ENCODE measurements at places on chromosomes 1 and 21.

GRCh38 chr1:242432491-242433095 lies 91.9 kb downstream of the PLD5 start:
- H3K27ac ChIP-seq, result no peak overlapping the region
- H3K4me1 ChIP-seq, result no peaks in the 10 kb centered on the region
- H3K36me3 ChIP-seq, result no peaks in the 10 kb centered on the region
- H3K27me3 ChIP-seq, result no peaks in the 10 kb centered on the region
- no peak for DNase-seq

- no peak overlapping the region for H3K27ac ChIP-seq
- H3K4me1 ChIP-seq, result peaks cover 50% of the 10 kb centered on the region
- peaks cover 3% of the 10 kb centered on the region for H3K27me3 ChIP-seq
Measured at GRCh38 chr1:221832617-221833016, 90.7 kb upstream of the DUSP10 start.

- no peak overlapping the region for H3K27ac ChIP-seq
- no peak for DNase-seq
- H3K4me3 ChIP-seq, result no peak overlapping the region
- no peaks in the 10 kb centered on the region for H3K4me1 ChIP-seq
- H3K36me3 ChIP-seq, result peaks cover 48% of the 10 kb centered on the region
- H3K27me3 ChIP-seq, result no peaks in the 10 kb centered on the region
Measured at GRCh38 chr1:9753121-9753531, 70.6 kb downstream of the CLSTN1 start.

GRCh38 chr1:74857676-74858075 lies 124.7 kb downstream of the TYW3 start:
- DNase-seq, result no peak
- H3K4me1 ChIP-seq, result no peaks in the 10 kb centered on the region
- H3K4me3 ChIP-seq, result no peak overlapping the region
- no peaks in the 10 kb centered on the region for H3K36me3 ChIP-seq
- H3K27me3 ChIP-seq, result no peaks in the 10 kb centered on the region
- H3K27ac ChIP-seq, result no peak overlapping the region

DNA sequence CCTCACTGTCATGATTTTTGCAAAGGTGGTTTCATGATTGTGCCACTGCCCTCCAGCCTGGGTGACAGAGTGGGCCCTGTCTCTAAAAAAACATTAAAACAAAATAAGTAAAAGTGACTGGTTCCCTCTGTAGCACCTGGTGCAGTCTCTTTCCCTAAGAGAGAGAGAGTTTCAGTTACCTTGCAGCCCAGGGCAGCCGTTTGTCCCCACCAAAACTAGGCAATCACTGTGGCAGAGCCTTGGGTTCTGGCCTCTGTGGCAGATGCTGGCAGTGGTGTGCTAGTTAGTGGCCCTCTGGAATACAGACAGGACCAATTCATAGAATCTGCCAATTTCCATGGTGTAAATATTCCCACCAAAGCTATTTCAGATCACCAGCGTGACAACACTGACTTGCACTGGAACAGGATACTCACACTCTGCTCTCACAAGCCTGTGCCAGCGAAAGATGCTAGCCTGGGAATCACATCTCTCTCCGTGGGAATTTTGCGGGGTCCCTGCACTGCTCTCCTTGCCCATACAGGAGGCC lies 108.7 kb downstream of the TLR5 start:
- H3K36me3 ChIP-seq, result no peaks in the 10 kb centered on the region
- H3K4me3 ChIP-seq, result no peak overlapping the region
- DNase-seq, result no peak
- no peak overlapping the region for H3K27ac ChIP-seq

DNA sequence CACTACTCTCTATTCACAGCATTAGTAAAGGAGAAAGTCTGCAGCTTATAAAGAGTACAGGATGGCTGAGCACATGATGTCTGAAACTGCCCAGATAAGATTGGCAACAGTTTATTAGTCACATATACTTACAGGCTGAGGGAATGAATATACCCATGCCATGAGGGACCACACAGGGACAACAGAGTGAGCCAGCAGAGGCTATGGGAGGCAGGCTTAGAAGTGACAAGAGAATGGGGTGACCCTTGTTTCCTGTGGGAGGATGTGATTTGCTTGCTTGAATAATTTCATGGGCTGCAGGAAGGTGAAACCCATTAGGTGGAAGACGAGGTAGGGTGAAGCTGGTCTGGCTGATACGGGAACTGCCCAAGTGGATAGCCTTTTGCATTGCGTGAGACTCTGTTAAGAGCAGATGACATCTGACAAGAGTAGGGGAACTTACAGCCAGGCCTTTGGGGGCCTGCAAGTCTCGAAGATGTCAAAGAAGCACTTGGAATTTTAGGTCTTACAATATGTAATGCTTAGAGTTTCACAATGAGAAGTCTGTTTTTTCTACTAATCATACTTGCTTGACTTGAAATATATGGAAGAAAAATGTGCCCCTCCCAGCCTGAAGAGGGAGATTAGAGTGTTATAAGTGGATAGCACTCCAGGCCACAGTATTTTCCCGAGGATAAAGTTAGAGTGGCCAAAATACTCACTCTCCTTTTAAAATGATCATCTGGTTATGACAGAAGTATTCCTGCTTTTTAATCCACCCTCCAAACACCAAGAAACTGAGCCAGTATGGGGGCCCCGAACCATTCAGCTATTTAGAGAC lies 34.6 kb upstream of the TNFSF4 start:
- no peak for DNase-seq
- no peaks in the 10 kb centered on the region for H3K27me3 ChIP-seq
- no peaks in the 10 kb centered on the region for H3K36me3 ChIP-seq
- no peaks in the 10 kb centered on the region for H3K4me1 ChIP-seq

DNA sequence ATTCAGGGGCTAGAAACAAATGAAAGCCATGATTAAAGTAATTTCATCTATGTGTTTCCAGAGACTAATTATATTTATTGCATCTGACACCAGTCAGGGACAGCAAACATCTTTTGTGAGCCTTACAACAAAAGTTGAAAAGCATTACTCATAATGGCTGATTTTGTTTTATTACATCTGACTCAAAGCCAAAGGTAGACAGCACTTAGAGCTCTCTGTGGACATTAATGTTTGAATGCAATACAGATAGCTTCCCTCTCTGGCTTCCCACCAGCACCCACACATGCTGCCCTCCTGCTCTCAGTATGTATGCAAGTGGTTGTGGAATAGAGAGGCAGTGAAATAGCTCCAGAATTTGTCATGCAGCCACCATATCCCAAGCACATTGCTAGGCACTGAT lies 198.7 kb downstream of the SETD4 start:
- peaks cover 29% of the 10 kb centered on the region for H3K27me3 ChIP-seq
- no peaks in the 10 kb centered on the region for H3K36me3 ChIP-seq
- H3K27ac ChIP-seq, result no peak overlapping the region
- H3K4me3 ChIP-seq, result no peak overlapping the region
- DNase-seq, result no peak
- no peaks in the 10 kb centered on the region for H3K4me1 ChIP-seq

GRCh38 chr1:221430152-221430960 lies 311.5 kb downstream of the DUSP10 start:
- DNase-seq, result no peak
- H3K4me3 ChIP-seq, result no peak overlapping the region
- H3K36me3 ChIP-seq, result no peaks in the 10 kb centered on the region
- peaks cover 7% of the 10 kb centered on the region for H3K4me1 ChIP-seq
- H3K27me3 ChIP-seq, result peaks cover 16% of the 10 kb centered on the region

- peaks cover 6% of the 10 kb centered on the region for H3K36me3 ChIP-seq
- H3K27ac ChIP-seq, result peak overlapping the region; percentile 99
- H3K4me3 ChIP-seq, result peak overlapping the region; percentile 79
- DNase-seq, result no peak
Measured at GRCh38 chr1:234613128-234613875, 3.3 kb upstream of the IRF2BP2 start.

- H3K4me3 ChIP-seq, result peak overlapping the region; percentile 96
- peaks cover 41% of the 10 kb centered on the region for H3K36me3 ChIP-seq
- peak overlapping the region; percentile 96 for H3K27ac ChIP-seq
- peaks cover 46% of the 10 kb centered on the region for H3K4me1 ChIP-seq
- no peak for DNase-seq
Measured at GRCh38 chr1:33126411-33127000, 45.6 kb downstream of the AZIN2 start.

GRCh38 chr1:240847325-240847724 lies 235.4 kb upstream of the GREM2 start:
- no peak for DNase-seq
- no peak overlapping the region for H3K4me3 ChIP-seq
- H3K36me3 ChIP-seq, result no peaks in the 10 kb centered on the region
- H3K27me3 ChIP-seq, result no peaks in the 10 kb centered on the region

DNA sequence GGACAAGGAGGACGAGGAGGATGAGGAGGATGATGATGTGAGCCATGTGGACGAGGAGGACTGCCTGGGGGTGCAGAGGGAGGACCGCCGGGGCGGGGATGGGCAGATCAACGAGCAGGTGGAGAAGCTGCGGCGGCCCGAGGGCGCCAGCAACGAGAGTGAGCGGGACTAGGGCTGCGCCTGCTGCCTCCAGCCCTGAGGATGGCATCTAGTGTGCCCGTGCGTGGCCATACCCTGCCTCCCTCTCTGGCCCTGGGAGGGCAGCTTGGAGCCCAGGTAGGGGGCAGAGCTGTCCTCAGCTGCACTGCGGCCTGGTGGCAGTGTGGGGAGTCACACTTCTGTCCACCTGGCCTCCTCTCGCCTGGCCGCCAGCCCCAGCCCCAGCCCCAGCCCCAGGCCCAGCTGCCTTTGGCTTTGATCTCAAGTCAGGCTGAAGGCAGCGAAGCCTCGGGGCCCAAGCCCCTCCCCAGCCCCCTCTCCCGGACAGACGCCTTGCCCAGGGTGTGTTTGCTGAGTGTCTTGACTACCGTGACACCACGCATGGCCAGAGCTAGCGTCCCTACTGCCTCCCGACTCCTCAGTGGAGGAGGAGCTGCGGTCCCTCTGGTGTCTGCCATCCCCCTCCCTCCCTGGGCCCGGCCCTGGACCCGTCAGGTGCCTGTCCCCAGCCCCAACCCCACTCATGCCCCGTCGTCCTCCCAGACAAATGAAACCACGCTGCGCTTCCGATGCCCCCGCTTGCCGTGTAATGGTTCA lies 155.2 kb downstream of the PEX14 start:
- H3K27me3 ChIP-seq, result no peaks in the 10 kb centered on the region
- no peaks in the 10 kb centered on the region for H3K4me1 ChIP-seq
- no peak for DNase-seq

- no peak overlapping the region for H3K4me3 ChIP-seq
- H3K27me3 ChIP-seq, result no peaks in the 10 kb centered on the region
- H3K36me3 ChIP-seq, result no peaks in the 10 kb centered on the region
- no peak for DNase-seq
Measured at GRCh38 chr1:118190561-118190960, 5.5 kb upstream of the SPAG17 start.

- H3K27me3 ChIP-seq, result no peaks in the 10 kb centered on the region
- no peak overlapping the region for H3K27ac ChIP-seq
- peaks cover 7% of the 10 kb centered on the region for H3K4me1 ChIP-seq
- DNase-seq, result no peak
- no peak overlapping the region for H3K4me3 ChIP-seq
Measured at GRCh38 chr1:234696148-234696576, 86.2 kb upstream of the IRF2BP2 start.

DNA sequence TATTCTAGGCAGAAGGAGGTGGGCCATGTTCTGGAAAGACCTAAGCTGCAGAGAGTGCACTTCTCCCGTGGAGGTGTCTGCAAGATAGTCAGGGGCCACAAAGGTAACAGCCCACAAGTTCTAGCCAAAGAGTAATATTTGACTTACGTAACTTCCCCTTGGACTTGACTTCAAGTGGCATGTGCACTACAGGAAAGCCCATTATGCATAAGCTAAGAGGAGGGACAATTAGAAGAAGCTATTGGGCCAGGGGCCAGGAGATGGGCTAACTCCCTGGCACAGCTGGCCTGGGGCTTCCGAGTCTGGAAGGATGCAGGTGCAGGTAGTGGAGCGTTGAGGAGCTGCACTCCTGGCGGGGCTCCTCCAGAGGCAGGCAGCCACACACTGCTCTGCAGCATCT lies 58.3 kb downstream of the ERG start:
- H3K27ac ChIP-seq, result no peak overlapping the region
- H3K27me3 ChIP-seq, result peaks cover 2% of the 10 kb centered on the region

Measured in activated T-helper 2 cell treated with anti-CD3 and anti-CD28 coated beads, Interferon-gamma antibody, Interleukin-2, Interleukin-4, amounts not matched to agents 10 μg/mL and 5 μg/mL and 100 μg/mL, durations not matched to agents 14 hours and 24 hours and 36 hours (primary cell).